Stimulated activated CD4-positive, alpha-beta T cell treated with anti-CD3 and anti-CD28 coated beads, TNF-alpha, amount 100 ng/mL, for 24 hours (primary cell): ENCODE measurements at places on chromosomes 7 and 10.

GRCh38 chr7:28813243-28813962 lies 144.7 kb downstream of the TRIL start:
- no peak for DNase-seq

DNA sequence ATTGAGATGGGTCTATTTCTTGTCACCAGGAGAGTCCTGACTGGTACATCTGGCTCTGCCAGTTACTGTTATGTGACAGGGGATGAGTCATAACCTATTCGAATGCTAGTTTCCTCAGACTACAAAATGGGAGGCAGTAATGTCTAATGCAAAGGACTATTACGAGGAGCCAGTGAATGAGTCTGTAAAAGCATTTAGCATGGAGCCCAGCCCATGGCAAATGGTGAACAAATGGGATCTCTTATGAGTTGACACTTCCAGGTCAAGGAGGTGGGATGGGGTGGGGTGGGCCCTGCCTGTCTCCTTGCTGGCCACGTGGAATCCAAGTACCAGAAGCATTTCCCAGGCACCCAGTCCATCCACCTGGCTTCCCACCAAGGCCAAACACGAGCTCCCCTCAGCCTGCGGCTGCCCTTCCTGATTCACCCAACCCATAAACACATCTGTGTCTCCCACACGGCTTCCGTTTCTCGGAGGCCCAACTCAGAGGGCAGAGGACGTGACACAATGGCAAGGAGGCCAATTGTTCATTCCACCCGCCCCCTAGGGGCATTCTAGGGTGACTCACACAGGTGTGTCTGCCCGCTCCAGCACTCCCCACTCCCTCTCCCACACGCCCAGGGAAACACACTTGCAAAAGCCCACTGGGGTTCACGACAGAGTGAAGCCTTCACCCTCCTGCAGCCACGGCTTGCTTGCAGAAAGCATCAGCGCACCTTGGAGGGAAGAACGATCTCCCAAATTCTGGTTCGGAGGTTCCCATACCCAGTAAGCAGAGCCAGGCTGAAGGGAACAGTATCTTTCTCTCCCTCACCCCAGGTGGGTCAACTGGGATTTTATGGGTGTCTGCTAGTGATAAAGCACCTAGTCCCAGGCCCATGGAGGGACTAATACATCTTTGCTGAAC lies 109.8 kb downstream of the SH3PXD2A start:
- DNase-seq = peak; percentile 63

GRCh38 chr7:82019551-82020475 lies 250.0 kb upstream of the HGF start:
- DNase-seq = no peak

DNA sequence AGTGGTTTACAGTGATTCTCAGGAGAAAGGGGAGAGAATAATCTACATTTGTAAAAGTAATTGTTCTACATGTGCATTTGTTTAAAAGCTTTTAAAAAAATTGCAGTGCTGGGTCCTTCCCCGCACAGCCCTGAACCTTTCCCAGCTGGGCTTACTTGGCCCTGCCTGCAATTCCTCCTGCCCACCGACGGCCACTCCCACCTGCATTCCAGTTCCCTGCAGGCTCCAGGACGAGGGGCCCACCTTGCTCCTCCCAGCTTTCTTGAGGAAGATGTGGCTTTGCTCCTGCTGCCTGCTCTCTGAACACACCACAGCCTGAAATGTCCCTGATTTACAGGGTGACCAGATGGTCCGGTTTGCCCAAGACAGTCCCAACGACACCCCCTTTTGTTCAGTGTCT lies 222.7 kb downstream of the PRPF18 start:
- no peak for DNase-seq

GRCh38 chr7:75696263-75697037 lies 42.3 kb downstream of the HIP1 start:
- DNase-seq = no peak

- DNase-seq = no peak
These were observed 16.9 kb upstream of the NPS start for GRCh38 chr10:127532193-127532592.

DNA sequence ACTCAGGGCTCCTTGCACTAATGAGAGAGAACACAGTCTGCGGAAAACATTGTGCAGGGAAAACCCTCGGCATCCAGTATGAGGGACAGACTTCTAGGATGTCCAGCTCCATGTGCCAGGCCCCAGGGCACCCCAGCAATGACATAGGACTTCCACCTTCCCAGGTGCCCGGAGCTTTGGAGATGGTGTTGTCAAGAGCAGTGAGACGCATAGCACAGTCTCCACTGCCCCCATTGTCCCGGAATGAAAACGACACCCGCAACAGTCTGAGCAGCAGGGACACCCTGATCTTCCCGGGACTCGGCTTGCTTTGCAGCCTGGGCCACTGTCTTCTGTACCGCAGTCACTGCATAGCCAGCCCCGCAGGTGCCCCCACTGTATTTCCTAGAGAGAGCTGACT lies 339.2 kb upstream of the ADARB2 start:
- DNase-seq = no peak

GRCh38 chr7:14858866-14859265 lies 43.7 kb downstream of the DGKB start:
- no peak for DNase-seq

DNA sequence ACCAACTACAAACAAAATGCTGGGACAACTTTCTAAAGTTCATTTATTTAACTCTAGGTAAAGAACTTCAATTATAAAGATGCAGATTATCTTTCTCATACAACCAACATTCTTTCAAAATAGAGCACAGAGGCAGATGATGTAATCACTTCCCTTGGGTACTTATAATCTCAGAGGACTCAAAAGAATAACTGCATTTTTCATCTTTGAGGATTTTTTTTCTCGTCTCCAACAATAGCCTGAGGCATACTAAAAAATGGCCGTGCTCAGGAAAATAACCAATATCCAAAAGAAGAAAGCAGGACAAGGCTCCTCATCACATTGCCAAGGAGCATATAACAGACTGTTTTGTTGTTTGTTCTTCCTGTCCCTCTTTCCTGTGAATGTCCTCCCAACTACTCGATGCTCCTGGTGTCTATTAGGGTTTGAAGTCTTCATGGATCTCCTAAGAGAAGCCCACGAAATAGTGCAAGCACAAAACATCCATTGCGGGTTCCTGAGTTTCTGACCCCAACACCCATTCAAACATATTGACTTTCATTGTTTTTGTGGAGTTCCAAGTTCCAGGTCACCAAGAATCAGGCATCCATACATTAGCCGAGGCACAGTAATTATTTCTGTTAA lies 182.9 kb downstream of the SORCS1 start:
- no peak for DNase-seq

DNA sequence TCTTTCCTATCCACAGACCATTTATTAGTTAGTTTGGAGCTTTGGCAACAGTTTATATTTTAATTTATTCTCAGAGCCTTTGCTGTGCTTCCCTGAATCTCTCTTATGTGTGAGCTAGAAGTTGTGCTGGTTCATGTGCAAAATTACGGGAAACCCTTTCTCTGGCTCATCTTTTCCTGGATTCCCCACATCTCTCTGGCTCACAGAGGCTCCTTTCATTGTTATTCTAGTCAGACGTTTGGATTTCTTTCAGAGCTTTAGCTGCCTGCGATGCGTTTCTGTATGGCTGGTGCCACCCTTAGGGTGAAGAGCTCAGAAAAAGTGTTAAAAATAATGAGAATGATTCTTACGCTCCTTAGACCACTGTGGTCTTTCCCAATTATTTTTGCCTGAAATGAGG lies 53.3 kb downstream of the TPST1 start:
- DNase-seq = no peak

DNA sequence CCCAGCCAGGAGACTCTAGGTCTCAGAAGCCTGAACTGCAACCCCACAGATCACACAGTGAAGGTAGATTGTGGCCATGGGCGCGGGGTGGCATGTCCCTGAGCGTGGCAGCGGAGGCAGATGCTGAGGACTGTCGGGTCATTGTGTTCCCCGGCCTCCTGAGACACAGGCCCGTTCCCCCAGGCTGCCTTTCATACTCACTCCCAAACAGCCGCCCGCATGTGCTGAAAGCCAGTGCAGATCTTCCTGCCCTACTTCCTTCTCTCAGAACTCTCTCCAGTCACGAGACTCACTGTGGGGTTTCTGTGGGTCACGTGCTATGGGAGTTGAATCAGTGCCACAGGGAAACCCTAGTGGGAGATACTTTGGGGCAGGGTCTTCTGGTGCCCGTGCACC lies 48.0 kb downstream of the ZNF467 start:
- DNase-seq = no peak

GRCh38 chr7:80464211-80464610 lies 47.7 kb downstream of the GNAT3 start:
- no peak for DNase-seq

GRCh38 chr10:95373660-95374059 lies 82.9 kb upstream of the PDLIM1 start:
- no peak for DNase-seq

DNA sequence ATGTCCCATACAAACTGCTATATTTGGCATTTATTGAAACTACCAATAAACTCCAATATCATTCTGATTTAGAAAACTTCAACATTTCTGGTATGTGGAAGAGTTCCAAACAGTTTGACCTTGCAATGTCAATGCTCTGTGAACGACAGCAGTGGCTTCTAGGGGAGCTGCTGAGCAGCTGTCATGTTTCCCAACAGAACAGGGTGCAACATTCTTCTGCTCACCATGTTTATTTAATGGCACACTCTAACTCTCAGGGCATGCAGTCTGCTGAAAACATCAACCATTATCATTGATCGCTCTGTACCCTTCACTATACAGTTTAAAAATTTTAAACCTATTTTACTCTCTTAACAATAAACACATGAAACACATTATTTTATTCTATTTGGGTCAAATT lies 25.9 kb downstream of the LMOD2 start:
- no peak for DNase-seq

DNA sequence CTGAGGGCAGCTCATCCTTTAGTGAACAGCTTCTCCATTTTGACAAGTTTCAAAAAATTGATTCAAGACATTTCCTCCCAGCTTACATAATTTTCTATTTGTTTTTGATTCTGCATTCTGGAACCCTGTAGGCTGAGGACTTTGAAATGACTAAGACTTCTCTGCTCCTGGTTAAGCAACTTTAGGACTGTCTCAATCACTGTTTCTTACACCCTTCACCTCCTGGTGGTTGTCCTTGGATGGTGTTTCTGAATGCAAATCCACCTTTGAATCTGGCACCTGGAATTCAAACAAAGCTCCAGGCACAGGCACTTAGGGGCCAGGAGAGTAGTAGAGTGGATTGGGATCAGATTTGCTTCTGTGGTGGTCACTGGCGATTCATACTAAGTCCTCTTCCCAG lies 595.5 kb downstream of the LRMDA start:
- no peak for DNase-seq

DNA sequence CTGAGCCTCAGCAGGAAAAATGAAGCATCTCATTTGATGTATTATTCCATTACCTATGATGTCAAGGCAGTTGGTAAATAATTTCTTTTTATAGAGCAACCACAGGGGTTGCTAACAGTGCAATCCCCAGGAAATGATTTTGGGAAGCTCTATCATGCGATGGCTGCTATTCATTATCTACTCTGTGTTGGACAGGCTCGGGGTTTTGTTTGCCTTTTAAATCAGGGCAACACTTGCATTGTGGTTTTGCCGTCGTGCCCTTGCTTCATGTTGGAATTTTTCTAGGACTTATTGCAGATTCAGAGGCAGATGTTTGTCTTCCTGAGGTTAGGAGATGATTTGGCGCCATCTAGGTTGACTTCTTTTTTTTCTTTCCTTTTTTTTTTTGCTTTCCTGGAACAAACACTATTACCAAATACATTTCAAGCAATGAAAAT lies 128.4 kb downstream of the BICC1 start:
- DNase-seq = no peak

DNA sequence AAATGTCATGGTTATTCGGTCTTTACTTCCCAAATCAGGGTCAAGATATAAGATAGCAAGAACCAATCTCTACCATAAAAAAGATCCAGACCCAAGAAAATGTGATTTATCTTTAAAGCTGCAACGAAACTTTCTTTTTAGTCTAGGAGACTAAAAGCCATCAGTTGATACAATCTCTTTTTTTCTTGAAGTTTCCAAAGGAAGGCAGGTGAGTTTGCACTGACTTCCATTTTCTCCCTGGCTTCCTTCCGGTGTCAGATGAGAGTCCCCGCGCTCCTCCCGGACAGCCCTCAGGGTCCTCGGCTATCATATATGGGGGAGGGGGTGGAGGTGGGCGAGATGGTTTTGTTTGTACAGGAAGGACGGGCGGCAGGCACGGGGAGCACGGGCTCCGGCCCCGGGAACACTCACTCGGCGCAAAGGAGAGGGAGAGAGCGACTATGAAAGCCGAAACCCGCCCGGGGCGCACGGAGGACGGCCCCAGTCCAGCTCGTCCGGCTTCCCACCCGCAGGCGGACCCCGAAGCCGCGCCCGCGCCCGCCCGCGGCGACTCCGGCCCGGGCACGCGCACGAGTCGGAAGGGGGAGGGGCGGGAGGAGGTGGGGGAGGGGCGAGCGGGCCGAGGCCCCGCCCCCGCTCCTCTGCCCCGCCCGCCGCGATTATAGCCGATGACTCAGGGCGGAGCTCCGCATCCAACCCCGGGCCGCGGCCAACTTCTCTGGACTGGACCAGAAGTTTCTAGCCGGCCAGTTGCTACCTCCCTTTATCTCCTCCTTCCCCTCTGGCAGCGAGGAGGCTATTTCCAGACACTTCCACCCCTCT lies at the start of gene BAG3:
BAG3 (plus strand) TSS at position 689 of the 822 bp plus-strand sequence. CDS start 296 bp downstream, outside the sequence.
- peak; percentile 73 for DNase-seq

DNA sequence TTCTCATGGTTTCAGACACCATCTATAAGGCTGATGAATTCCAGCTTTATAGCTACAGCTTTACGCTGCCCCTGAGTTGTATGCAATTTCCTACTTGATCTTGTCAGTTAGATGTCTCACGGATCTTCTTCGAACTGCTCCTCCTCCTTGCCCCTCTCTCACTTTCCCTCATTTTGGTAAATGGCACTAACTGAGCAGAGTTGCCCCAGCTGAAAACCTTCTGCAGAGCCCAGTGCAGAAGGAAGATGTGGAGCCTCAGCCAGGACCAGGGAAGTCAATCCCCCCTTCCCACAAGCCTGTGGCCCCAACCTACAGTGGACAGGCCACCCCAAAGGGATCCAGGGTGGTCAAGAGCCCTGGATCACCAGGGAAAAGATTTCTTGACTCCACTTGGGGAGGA lies 49.0 kb upstream of the SEPHS1 start:
- no peak for DNase-seq

- DNase-seq = no peak
These were observed 25.5 kb upstream of the MXI1 start for GRCh38 chr10:110181911-110182310.

DNA sequence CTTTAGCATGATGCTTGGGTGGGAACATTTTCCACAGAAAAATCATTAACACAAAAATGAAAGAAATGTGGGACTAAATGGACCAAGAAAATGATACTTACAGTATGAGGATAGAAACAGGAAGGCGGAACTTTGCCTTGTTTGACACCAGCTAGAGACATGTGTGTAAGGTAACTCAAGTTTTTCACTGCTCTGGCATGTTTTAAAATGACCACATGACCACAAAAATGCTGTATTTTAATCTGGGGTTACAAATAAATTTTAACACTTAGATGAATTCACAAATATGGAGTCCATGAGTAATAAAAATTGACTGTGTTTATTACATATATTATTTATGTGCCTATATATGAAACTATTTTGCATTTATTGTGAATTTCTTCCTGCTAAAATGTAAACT lies 100.9 kb upstream of the PHYHIPL start:
- no peak for DNase-seq

GRCh38 chr10:96230527-96230926 lies 40.8 kb downstream of the BLNK start:
- DNase-seq = no peak

GRCh38 chr7:130893441-130893894 lies 159.5 kb upstream of the KLF14 start:
- no peak for DNase-seq
